Lower leg skin (tissue), 4 donors: ENCODE measurements at places on chromosomes 6 and 20. TPM values are rescaled to one million over a fixed set of nuclear protein-coding genes. Genes with fewer than 3 reads are reported as not detected.

The SNX21 gene
- 236 TPM for total RNA-seq

The AVP gene
- not detected for total RNA-seq

The SLC17A3 gene
- not detected for total RNA-seq

The HLA-DMB gene
- total RNA-seq, result 23.2 TPM

The CCN6 gene
- total RNA-seq, result 1.9 TPM

The NTSR1 gene
- 0.13 TPM for total RNA-seq

The ASF1A gene
- total RNA-seq, result 10.5 TPM

DNA sequence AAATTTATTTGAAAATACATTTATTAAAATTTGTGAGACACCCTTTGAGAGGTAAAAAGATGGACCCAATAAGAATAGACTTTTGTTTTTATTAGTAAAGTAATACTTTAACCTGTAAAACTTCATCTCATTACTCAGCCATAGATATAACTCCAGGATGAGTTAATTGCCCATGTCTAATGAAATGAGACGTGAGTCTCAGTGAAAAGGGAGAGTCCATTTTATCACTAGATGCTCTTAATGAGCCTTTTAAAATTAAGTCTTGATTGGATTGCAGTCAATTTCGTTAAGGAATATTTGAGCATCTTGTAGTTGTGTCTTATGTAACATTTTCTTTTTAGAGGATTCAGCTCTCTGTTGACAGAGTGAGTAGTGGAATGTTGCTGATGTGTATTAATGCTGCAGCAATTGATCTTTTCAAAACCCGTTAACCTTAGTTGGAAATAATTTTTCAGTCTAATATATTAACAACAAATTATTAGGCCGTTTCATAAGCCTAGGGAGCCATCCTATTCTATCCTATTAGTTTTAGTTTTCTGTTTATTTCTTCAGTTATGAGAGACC is 77.3 kb downstream of the QKI start:
- no peak for DNase-seq

DNA sequence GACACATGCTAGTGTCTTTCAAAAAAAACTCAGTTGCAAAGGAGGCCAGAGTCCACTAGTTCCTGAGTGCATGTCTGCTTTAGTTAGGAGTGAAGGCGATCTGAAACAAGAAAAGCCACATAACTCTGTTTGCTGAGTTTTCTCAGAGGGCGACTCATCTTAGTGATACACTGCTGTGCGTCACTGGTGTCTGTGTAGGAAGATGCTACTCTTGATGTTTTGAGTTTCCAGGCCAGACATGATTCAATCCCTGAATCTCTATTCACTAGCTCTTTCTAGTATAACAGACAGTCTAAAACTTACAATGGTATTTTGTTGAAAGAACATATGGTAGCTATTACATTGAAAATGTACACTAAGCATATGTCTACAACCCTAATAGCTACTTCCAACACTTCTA is 60.9 kb downstream of the GFRAL start:
- DNase-seq, result no peak

DNA sequence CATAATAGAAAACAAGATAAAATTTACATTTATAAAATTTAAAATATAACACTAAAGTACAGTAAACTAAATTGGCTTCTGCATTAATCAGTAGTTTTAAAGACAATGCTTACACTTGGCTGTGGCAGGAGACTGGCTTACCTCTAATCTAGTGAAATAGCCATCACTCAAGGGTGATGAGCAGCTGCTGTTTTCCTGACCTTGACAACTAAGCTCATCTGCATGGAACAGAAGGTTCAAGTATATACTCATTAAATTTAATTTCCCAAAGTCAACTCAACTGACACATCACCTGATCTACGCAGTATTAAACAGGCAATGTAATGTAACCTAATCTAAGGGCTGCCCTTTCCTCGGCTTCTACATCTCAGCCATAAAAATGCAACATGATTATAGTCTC is 14.5 kb downstream of the TMX4 start:
- DNase-seq, result no peak

DNA sequence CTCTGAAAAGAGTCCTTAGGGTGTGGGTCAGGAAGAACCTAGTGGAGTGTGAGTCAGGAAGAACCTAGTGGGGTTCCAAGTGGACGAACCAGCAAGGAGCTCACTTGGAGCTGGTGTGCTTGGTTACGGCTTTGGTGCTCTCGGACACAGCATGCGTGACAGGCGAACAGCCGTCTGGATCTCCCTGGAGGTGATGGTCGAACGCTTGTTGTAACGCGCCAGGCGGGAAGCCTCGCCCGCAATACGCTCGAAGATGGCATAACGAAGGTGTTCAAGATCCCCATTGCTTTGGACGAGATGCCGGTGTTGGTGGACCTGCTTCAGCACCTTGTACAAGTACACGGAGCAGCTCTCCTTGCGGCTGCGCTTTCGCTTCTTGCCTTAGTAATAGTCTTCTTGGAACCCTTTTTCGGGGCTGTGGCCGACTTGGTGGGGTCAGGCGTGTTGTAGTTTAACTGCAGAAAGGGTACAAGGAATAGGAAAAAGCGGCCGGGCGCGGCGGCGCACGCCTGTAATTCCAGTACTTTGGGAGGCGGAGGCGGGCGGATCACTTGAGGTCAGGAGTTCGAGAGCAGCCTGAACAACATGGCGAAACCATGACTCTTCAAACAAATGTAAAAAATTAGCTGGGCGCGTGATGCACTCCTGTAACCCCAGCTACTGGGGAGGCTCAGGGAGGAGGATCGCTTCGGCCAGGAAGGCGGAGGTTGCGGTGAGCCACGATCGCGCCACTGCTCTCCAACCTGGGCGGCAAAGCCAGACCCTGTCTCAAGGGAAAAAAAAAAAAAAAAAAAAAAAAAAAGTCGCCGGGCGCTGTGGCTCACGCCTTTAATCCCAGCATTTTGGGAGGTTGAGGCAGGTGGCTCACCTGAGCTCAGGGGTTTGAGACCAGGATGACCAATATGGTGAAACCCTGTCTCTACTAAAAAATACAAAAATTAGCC is 48.0 kb downstream of the OR2B2 start:
- DNase-seq, result no peak

DNA sequence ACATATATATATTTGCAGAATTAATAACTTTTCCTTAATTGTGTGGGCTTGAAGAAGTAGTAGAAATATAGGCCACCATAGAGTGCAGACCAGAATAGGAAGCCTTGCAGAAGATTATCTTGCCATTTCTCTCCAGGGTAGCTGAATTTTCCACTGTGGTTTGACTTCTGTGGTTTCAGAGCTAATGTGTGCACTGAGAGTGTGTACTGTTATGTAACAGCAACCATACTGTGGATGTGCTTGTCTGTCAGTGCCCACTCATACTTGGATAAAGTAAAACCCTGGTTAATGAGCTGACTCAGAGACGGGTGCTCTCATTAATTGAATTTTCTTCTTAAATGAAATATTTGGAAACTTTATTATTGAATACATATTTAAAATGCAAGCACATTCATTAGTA is 57.2 kb downstream of the CEP43 start:
- DNase-seq, result no peak

DNA sequence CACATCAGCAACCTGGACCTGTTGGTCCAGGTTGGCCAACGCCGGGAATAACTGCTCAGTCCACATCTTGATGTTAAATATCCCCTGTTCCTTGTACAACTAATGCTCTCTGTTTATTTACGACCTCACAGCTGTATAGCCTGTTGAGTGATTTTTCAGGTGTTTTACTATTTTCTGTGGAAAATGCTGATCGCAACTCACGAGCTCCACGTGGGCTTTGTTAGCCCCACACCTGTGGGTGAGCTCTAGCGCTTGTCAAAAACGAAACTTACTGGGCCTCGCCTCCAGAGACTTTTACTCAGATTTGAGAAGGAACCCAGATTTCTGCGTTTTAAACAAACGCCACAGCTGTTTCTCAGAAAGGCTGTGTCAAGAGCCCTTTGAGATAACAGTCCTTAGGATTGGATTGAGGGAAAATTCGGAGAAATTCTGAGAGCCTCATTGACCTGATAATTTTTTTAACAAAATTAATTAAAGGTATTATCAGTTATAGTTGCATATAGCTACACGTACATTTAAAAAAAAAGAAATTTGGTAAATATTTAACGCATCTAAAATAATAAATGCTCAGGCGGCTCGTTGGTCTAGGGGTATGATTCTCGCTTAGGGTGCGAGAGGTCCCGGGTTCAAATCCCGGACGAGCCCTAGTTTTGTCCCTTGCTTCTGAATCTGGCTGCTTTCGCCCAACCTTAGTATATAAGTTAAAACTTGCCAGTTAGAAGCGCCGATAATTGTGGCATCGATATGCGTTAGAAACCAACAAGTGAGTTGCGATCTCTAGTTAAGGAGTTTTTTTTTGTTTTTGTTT is 16.7 kb downstream of the HMGN4 start:
- DNase-seq, result no peak

GRCh38 chr20:32329817-32330554 is 28.1 kb upstream of the ASXL1 start:
- no peak for DNase-seq

DNA sequence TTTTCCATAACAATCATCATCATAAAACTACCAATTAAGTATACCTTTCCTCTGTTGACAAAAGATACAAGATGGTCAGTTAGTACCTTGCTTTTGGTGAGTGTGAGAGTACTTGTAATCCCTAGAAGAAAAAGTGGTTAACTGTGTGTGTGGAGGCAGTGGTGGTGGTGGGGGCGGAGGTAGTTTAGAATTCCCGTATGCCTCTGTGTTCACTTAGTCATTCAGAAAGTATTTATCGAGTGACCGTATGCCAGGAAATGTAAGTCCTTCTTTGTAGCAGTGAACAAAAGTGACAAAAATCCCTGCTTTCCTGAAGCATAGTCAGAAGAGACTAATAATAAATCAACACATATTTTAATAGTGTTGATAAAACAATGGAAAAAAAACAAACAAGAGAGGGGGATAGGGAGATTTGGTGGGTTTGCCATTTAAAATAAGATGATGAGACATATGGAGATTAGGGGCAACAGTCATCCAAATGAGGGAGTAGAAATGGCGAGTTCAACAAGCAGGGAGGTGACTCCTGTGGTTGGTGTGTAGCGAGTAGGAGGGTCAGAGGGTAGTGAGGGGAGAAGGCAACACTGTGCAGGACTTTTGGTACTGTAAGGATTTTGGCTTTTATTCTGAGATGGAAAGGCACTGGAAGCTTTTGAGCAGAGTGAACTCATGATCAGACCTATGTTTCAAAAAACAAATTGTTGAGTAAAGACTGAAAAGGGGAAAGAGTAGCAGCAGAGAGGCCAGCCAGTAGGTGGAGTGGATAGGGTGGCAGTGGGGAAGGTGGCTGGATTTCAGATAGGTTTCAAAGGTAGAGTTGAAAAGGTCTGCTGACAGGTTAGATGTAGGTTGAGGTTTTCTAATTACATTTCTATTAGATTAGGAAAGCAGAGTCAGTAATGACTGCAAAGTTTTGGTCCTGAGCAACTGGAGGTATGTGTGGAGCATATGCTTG is 40.3 kb upstream of the SIM1 start:
- no peak for DNase-seq

GRCh38 chr20:5072756-5073659 is 46.8 kb downstream of the PCNA start:
- peak; percentile 86 for DNase-seq

DNA sequence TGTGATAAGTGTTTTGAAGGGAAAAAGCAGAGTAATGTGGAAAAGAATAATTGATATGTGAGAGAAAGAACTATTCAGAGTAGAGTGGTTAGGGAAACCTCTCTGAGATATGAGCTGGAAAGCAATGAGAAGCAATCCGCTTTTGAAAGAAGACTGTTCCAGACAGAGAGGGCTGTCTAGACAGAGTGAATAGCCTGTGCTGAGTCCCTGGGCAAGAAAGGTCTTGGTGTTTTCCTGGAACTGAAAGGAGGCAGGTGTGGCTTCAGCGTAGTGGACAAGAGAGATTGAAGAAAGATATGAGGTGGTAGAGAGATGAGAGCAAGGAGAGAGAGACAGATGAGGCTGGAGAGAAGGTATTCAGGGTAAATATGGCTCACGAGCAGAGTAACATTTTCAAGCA is 190.8 kb downstream of the UBE3D start:
- no peak for DNase-seq

- peak; percentile 72 for DNase-seq
Observed at GRCh38 chr6:13044390-13044789, 283.9 kb downstream of the TBC1D7 start.

DNA sequence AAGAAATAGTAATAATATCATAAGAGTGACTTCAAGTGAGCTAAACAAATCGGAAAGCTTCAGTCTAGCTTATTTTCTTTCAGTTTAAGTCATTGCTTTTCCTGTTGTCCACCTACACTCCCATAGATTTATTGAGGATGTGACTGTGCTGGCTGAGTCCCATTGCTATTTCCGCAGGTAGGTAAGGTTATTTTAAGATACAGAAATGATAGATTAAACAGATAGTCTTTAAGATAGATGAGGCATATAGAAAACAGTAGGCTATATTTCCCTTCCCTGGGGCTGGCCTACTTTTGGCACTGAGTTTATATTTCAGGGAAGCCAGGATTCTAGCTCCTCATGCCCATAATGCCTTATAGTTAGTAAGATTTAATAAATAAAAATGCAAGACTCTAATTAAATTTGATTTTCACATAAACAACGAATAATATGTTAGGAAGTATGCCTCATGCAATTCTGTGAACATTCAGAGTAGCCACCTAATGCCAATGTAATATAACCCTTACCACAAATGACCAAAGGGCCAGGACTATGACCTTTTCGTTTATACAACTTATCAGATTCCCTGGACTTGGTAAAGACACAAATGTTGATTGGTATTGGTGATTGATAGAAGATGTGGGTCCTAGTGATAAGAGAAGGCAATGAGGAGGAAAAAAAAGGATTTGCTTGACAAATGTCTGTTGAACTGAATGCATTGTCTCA is 1079.3 kb downstream of the EPHA7 start:
- DNase-seq, result no peak

DNA sequence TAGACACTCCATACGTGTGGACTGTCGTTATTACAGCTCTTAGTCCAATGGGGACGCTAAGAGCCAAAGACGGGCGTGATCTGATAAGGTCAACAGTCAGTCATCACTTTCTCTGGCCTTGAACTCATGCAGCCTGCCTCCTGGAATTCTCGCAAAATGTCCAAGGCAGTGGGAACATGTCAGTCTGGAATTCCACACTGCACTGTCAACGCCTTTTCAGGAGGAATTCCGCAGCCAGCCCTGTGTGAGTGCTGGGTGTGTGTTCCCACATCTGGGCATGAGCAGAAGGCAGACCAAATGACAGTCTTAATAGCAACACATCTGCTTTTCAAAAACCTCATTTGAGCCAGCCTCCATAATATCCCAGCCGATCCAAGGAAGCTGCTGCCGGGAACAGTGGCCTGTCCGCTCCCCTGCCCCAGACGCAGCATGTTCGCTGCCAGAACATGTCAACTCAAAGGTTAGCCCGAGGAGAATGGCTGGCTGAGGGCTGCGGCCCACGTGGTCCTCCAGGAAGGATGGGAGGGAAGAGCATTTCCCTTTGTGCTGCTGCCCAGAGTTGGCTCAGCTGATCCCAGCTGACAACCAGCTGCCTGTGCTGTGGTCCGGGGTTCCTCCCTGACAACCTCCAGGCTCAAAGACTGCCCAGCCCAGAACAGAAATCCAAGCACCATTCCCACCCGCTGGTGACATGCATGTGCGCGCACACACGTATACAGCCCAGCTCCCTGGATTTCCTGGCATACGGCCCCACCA is 103.1 kb downstream of the SULF2 start:
- DNase-seq, result peak; percentile 69
